ENCODE measurements at places on chromosomes 3 and 15. TPM values are rescaled to one million over a fixed set of nuclear protein-coding genes. Genes with fewer than 3 reads are reported as not detected.

GRCh38 chr3:136547293-136547692 is 204.9 kb downstream of the STAG1 start:
- H3K4me1 ChIP-seq, result peaks cover 4% of the 10 kb centered on the region
- no peaks in the 10 kb centered on the region for H3K27me3 ChIP-seq
- no peak overlapping the region for H3K4me3 ChIP-seq
- DNase-seq, result no peak
- H3K27ac ChIP-seq, result no peak overlapping the region

GOLGA6B gene
- total RNA-seq, result not detected

- DNase-seq, result peak; percentile 93
- peaks cover 39% of the 10 kb centered on the region for H3K4me1 ChIP-seq
- peak overlapping the region; percentile 99 for H3K4me3 ChIP-seq
- H3K36me3 ChIP-seq, result no peaks in the 10 kb centered on the region
- peak overlapping the region; percentile 88 for H3K27ac ChIP-seq
Observed at GRCh38 chr3:20041197-20041780, 1.0 kb downstream of the KAT2B start.

DNA sequence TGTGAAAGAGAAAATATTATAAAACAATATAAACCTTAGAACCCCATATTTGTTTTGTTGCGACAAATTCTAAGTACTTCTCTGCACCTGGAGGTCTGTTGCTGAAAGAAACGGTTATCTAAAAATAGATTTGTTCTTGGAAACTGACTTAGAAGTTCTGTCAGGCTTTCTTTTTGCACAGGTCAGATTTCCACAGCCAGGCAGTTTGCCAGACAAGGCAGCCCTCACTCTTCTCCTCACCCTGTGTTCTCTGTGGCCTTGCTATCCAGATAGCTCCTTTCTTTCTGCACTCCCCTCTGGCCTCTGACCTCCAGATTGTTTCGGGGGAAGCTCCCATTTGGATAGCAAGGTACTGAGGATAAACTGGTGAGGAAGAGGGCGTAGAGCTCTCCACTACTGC is 413.3 kb upstream of the ONECUT1 start:
- no peak for DNase-seq
- no peaks in the 10 kb centered on the region for H3K27me3 ChIP-seq
- no peak overlapping the region for H3K27ac ChIP-seq
- no peaks in the 10 kb centered on the region for H3K36me3 ChIP-seq

RTP4 gene
- 1.4 TPM for total RNA-seq

GRCh38 chr3:128648940-128649663 is 1.5 kb downstream of the RPN1 start:
- peaks cover 29% of the 10 kb centered on the region for H3K4me1 ChIP-seq
- peak overlapping the region; percentile 95 for H3K27ac ChIP-seq
- DNase-seq, result no peak
- H3K27me3 ChIP-seq, result no peaks in the 10 kb centered on the region
- peaks cover 8% of the 10 kb centered on the region for H3K36me3 ChIP-seq

DNA sequence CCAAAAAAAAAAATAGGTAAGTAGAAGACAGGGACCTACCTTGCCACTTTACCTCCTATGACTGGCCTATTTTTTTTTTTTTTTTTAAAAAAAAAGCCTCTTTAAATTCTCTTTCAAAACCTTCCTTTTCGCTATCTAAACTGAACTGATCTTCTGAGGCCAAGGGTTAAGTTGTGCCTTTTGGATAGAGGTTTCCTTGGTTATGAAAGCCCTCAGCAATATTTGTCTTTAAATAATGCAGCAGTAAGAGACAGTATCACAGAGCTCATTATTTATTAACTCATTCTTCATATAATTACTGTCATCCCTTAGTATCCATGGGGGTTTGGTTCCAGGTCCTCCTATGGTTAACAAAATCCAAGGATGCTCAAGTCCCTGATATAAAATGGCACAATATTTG is 9.0 kb downstream of the MIX23 start:
- no peak for DNase-seq
- H3K27me3 ChIP-seq, result no peaks in the 10 kb centered on the region
- no peaks in the 10 kb centered on the region for H3K36me3 ChIP-seq
- no peak overlapping the region for H3K27ac ChIP-seq

ZIC1 gene
- total RNA-seq, result not detected

- H3K4me3 ChIP-seq, result no peak overlapping the region
- H3K4me1 ChIP-seq, result no peaks in the 10 kb centered on the region
- no peaks in the 10 kb centered on the region for H3K27me3 ChIP-seq
- no peaks in the 10 kb centered on the region for H3K36me3 ChIP-seq
Observed at GRCh38 chr15:85963262-85963760, 116.4 kb upstream of the AGBL1 start.

All from adrenal gland (tissue), 19 donors.